ENCODE measurements at places on chromosomes 6 and 20.

DNA sequence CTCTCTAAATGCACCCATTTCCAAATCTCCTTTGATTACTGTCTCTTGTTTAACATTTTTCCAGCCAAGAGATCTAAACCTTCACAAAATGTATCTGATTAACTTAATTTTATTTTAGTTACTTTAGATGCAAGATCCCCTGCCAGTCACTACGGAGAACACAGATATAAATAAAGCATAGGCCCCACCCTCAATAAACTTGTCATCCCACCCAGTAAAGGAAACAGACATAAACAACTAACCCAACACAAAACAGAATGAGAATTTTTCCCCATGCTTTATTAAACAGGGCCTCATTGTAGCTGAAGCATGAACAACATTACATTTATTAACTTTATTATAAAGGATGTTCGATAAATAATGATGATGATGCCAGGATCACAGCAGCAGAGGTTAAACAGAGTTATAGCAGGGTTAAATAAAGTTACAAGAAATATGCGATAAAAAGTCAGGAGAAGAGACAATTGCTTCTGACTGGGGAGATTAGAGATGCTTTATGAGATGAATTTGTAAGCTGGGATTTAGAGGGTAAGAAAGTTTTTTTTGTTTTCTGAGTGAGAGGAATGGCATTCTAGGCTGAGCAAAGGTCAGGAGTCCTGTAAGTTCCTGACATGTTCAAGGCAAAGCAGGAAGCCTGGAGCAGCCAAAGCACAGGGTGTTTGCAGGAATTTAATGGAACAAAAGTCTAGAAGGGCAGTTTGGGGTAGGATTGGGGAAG lies 41.1 kb downstream of the TFAP2A start:
- peak; percentile 81 for DNase-seq

DNA sequence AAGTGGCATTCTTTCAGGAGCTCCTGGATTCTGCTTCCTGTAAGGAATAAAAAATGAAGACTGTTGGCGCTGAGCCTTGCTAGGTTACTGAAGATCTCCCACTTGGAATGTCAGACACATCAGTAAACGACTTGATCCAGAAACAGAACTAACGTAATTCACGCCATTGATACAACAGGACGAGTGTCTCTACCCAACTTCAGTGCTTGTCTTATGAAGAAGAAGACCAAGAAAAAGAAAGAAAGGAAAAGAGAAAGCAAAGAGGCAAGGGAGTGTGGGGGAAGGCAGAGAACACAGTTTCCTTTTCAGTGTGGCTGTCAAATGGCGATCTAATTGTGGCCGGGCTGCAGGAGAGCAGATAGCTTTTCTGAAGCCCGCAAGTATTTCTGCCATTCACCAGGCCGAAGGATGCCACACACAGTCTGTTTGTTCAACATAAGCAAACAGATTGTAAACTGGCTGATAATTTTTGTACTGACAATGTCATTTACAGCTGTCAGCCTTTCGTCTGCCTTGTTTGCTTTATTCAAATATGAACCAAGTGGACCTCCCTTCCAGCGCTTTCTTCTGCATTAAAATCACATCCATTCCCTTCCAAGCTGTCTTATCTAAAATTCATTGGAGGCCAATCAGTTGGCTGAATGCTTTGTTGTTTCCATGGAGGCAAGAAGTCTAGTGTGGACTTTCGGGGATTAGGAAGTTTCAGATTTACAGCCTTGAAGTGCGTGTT lies 180.6 kb downstream of the FOXA2 start:
- peak; percentile 54 for DNase-seq

- no peak for DNase-seq
These were observed 1017.4 kb upstream of the MANEA start for GRCh38 chr6:94559829-94560537.

- DNase-seq: peak; percentile 81
These were observed 140.1 kb upstream of the SPACA1 start for GRCh38 chr6:87907521-87907920.

GRCh38 chr6:146781836-146782235 lies 183.1 kb downstream of the ADGB start:
- no peak for DNase-seq

- peak; percentile 94 for DNase-seq
These were observed 651 bp upstream of the TAPBP start for GRCh38 chr6:33314515-33314942.

- no peak for DNase-seq
These were observed 8.6 kb downstream of the TPX2 start for GRCh38 chr20:31747640-31748039.

DNA sequence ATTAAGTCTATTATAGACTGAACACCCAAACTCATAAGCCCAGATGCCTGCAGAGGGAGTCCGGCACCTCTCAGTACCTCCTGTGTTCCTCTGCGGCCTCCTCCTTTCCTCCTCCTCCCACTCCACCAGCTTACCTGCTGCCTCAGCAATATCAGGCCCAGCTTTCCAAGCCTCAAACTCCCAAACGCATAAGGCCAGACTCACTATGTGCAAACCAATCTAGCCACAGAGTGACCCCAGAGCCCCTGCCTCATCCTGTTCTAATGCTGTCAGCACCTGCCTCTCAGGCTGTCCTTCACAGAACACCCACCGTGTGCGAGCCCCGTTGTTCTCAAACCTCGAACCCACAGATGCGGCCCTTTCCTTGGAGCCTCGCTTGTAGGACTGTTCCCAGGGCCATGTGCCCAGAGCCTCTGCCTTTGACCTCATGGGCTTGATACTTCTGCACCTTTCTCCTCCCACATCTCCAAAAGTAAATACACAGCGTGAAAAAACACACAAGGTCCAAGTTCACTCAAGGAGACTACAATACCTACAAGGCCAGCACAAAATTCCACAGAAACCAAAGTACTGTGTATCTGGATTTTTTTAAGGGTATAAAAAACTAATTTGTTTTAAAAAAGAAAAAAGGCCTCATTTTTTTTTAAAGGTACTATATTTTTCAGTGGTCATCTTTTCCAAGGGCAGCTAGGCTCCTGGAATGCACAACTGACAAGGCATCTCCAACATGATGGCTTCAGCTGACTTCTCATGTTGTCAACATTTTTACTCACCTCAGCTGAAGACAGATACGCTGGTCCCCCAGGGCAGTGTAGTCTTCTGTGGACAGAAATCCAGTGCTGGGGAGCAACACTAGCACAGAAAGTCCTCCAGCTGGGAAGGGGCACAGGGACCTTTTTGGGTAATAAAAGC lies 52.3 kb downstream of the ABHD12 start:
- no peak for DNase-seq

- peak; percentile 15 for DNase-seq
These were observed 117.6 kb downstream of the PERP start for GRCh38 chr6:137989664-137990063.

DNA sequence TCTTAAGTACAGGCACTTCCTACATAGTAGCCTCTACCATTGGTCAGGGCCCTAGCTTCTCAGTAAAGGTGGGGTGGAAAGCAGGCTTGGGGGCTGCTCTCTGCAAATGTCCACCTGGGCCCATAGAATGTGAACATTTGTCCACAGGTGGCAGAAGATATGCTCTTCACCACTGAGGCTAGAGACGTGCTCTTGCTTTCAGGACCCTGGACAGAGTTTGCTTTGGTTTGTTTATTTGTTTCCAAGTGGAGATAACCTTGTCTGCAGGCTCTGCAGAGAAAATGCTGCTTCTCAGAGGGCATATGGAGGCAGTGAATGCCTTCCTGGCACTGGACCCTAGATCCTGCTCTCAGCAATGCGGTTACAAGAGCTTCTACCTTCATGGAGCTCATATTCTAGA lies 129.0 kb downstream of the F13A1 start:
- DNase-seq: no peak

GRCh38 chr6:33018418-33018817 lies 9.0 kb upstream of the HLA-DOA start:
- DNase-seq: no peak

DNA sequence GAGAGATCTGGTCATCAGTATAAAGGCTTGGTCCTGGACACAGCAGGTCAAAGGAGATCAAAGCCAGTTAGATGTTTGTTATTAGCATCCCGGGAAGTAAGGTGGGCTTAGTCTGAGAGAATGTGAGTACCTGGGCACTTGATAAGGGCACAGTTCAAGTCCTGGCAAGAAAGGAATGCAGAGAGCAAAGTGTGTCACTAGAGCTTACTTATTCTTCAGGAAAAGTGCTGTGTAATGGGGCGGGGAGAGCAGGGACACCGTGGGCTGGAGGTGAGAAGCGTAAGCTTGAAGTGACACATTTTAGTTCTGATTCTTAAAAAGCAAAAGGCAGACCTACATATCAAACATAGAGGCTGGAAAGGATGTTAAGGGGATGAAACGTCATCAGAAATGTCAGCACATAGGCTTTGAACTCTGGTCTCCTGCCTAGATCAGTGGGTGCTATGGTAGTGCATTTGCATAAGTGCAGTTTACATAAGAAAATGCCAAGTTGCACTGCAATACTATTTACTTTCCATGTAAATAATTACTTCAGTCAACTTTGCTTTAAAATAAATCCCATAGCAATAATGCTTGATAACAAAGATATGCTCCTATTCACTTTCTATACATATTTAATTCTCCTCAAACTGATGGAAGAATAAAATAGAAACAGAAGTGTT lies 2.6 kb downstream of the SAMD5 start:
- no peak for DNase-seq

GRCh38 chr6:130009146-130009545 lies 9.2 kb upstream of the L3MBTL3 start:
- no peak for DNase-seq

- DNase-seq: no peak
These were observed 4.0 kb upstream of the BMP7 start for GRCh38 chr20:57270204-57270984.

DNA sequence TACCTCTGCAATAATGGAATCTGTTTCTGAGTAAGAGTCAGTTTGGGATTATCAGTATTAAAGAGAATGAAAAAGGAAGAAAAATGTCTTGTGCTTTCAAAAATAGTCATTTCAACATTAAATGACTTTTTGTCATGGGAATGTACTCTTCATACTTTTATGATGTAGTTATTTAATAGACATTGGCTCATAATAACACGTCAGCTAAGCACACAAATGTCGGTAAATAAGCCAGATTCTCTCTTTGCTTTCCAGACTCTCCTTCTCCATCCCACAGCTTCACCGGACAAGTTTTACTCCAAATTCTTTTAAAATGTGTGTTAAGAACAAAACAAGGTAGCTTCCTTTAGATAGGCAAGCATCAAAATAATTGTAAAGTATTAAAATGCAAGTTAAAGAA lies 76.0 kb downstream of the C6orf52 start:
- no peak for DNase-seq

DNA sequence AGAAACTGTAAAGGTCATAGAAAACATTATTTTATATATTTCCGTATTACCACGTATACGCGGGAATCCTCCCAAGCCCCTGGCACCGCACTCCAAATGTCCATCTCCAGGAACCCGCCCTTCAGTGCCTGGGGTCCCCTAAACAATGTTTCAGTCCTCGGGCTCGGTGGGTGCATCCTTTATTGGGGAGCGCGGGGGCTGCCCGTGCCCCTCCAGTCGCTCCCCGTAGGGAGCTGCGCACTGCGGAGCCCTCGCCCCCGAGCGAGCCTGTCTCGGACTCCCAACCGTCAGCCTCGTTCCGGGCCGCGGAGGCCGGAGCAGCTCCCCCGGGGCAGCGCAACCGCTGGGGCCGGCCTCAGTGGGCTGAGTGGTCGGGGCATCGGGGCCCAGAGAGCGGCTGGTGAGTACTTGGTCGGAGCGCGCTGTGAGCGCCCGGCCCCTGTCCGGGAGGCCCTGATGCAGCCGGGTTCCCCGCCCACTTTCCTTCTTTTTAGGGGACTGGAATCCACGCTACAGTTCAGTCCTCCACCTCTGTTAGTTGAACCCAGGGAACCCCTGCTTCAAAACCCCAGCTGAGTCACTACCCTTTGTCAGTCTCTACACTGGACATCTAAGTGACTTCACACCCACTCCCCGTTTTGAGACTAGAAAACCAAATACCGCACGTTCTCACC lies at the start of gene DNAH8:
Gene DNAH8, plus strand, starts transcription at position 296 of the 674 bp plus-strand sequence. CDS start 7,499 bp downstream, outside the sequence.
- DNase-seq: no peak

GRCh38 chr6:44254191-44255104 lies 2.9 kb downstream of the SLC35B2 start:
- no peak for DNase-seq

DNA sequence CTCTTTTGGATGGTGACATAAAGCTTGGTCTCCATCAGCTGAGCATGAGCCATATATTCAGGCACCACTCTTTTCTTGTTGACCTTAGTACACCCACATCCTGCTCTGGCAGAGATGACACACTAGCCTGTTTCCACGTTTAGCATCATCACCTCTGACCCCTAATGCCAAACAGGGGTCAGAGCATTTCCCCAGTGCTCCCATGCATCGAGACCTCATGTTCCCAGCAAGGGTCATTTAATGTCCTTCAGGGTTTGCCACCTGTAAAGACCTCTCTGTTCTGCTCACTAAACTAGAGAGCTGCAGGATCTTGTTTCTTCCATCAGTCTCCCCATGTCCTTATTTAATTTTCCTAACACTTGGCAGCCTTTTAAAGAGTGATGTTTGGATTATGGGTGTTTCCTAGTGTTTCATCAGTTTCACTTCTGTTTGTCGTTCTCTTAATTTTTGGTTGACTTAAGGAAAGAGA lies 97.5 kb downstream of the AIG1 start:
- DNase-seq: peak; percentile 78

GRCh38 chr6:108321253-108321747 lies 26.4 kb downstream of the AFG1L start:
- DNase-seq: peak; percentile 18

GRCh38 chr6:91198588-91199255 lies 611.9 kb upstream of the MAP3K7 start:
- DNase-seq: no peak

- no peak for DNase-seq
These were observed 180.3 kb downstream of the CDH26 start for GRCh38 chr20:60138256-60139220.

- peak; percentile 93 for DNase-seq
These were observed 14.3 kb upstream of the C20orf144 start for GRCh38 chr20:33647603-33648395.

DNA sequence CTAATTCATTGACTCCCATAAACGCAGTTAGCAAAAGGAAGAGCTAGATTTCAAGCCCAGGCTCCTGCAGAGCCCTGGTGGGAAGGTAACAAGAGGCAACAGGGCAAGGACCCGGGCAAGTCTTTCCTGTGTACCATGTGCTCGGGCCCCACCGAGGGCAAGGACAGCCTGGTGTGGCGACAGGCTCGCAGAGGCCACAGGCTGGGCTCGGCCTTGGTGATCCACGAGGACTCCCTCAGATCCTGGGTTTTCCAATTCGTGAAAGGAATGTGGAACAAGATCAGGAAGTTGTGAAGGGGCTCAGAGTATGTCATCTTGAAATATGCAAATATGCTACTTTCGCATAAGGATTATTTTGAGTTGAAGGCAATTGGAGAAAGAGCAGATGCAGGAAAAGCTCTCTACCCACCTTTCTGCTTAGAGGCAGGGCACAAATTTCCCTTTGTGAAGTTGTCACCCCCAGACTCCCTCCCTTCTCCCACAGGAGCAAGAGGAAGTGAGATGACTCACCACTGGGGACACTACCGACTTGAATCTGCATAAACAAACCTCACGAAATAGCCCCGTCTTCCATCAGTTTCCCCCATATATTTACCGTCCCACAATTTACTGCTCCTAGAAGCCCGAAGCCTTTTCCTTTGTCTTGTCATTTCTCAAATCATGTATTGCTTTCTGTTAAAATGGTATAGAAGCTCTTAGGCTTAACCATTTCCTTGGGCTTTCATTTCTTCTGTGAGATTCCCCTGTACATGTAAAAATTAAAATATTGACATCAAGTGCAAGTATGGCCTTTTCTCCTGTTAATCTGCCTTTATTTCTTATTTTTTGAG lies 79.0 kb downstream of the PSMG4 start:
- peak; percentile 77 for DNase-seq
